ENCODE measurements at places on chromosomes 12 and 14.
A peak's percentile ranks its signal among the peaks of the same experiment; 100 is the strongest.

GRCh38 chr12:115895247-115895646 lies 382.2 kb downstream of the MED13L start:
- DNase-seq: no peak

DNA sequence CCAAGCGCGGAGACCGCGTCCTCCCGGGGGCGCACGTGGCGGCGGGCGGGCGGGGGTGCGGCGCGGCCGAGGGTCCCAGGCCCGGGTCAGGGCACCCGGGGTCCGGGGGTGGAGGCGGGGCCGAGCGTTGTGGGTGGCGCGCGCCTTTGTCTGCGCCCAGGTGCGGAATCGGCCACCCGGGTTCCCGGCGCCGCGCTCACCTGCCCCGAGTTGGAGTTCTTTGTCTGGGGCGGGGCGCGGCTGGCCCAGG lies 50.1 kb downstream of the LRCOL1 start:
- DNase-seq: peak; percentile 29

DNA sequence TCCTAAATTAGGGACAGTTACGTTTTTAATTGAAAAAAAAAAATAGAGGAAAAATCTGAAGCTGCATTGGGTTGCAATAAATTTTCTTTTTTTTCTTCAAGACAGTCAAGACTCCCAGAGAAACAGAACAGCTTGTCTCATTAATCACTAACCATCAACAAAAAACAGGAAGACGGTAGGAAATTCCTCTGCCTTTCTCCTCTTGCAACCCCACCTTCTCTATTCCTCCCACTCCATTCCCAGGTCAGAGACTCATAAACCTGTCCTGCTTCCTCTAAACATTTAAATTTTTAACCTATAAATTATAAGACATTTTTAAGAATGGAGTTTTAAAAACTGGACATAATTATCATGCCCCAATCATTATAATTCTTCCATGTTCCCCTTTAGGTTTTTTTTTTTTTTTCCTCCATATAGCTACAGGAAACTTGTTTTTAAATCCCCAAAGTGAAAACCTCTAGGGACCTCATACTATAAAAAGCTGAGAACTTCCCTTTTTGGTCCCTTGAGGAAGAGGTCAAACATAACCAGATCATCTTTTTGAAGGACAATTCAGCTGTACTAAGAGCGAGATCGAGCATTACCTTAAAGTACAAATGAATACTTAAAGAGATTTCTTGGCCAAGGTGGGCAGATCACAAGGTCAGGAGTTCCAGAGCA lies 36.0 kb downstream of the CPM start:
- no peak for DNase-seq

GRCh38 chr14:103806805-103807204 lies 40.6 kb downstream of the PPP1R13B start:
- no peak for DNase-seq

- no peak for DNase-seq
Observed at GRCh38 chr12:107236824-107237511, 143.6 kb upstream of the CRY1 start.

GRCh38 chr14:23095196-23096108 lies at the start of gene C14orf119:
Gene C14orf119 (plus strand): TSS chr14:23095505. CDS start chr14:23097659, 2,154 bp downstream.
- DNase-seq: peak; percentile 99

DNA sequence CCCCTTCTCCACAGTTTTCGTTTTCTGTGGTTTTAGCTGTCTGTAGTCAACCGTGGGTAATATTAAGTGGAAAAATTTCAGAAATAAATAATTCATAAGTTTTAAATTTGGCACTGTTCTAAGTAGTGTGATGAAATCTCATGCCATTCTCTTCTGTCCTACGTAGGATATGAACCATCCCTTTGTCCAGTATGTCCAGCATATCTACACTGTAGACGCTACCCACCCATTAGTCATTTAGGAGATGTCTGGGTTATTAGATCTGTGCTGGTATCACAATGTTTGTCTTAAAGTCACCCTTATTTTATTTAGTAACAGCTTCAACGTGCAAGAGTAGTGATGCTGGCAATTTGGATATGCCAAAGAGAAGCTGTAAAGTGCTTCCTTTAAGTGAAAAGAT lies 44.7 kb downstream of the ATF7IP start:
- no peak for DNase-seq

GRCh38 chr12:120821878-120822277 lies 82.3 kb downstream of the SPPL3 start:
- DNase-seq: no peak

DNA sequence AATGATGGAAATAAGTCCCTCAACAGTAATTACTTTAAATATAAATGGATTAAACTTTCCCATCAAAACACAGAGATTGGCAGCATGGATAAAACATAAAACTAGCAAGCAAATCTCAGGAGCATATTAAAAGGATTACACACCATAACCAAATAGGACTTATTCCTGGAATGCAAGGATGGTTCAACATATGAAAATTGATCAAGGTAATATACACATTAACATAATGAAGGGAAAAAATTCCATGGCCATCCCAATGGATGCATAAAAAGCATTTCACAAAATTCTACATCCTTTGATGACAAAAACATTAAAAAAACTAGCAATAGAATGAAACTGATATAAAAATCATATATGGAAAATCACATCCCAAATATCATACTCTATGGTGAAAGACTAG lies 13.6 kb downstream of the CACNA2D4 start:
- DNase-seq: no peak

DNA sequence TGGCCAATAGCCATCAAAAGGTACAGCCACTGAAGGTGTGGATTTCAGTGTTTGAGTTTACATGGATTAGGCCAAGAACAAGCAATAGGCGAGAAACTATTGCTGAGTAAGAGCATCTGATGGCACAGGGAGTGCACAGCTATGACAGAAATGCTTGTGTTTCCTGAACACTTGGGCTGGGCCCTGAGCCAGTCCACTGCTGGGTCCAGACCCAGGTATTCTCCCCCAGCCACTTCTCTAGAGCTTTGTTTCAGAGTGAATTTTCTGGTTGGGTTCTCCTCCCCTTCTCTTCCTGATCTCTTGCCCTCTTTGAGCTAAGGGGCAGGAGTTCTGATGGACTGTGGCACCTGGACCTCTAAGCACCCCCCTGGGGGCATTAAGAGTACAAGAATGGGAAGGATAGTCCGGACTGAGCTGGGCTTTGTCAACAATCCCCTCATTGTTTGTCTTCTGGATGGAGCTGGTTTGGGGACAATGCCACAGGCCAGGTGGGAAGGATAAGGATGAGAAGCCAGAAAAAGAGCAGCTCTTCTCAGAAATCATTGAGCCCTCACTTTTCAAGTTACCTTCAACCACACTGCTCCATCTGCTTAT lies 8.3 kb downstream of the HOXC5 start:
- DNase-seq: no peak

GRCh38 chr12:105200385-105200784 lies 35.6 kb downstream of the APPL2 start:
- no peak for DNase-seq

DNA sequence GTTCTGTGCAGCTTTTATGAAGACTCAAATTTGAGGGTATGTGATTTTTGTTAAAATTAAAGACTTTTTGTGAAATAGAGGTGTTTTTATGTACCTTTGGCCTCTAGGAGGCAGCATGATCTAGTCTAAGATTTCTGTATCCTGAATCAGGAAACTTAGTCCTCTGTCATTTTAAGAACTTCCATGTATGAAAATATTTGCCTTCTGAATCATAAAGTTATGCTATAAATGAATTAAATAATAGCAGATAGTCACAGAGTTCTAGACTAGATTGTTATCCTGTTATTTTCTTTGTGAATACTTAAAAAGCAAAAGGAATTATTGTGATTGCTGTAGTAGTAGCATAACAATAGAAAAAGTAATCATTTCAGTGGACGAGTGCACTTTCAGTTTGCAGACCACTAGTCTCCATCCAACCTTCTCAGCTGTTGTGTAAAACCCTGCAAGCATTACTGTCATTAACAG lies 56.3 kb downstream of the FGD4 start:
- no peak for DNase-seq

- no peak for DNase-seq
Observed at GRCh38 chr12:42766026-42766425, 176.5 kb upstream of the PRICKLE1 start.

GRCh38 chr14:91231446-91231845 lies 13.1 kb downstream of the GPR68 start:
- DNase-seq: no peak

- no peak for DNase-seq
Observed at GRCh38 chr14:31138301-31138700, 69.3 kb downstream of the HECTD1 start.

GRCh38 chr14:69615121-69615495 lies 3.7 kb downstream of the SUSD6 start:
- no peak for DNase-seq

- no peak for DNase-seq
Observed at GRCh38 chr14:28102001-28102400, 664.6 kb upstream of the FOXG1 start.

GRCh38 chr12:110046451-110047187 lies 1.7 kb downstream of the C12orf76 start:
- DNase-seq: no peak

DNA sequence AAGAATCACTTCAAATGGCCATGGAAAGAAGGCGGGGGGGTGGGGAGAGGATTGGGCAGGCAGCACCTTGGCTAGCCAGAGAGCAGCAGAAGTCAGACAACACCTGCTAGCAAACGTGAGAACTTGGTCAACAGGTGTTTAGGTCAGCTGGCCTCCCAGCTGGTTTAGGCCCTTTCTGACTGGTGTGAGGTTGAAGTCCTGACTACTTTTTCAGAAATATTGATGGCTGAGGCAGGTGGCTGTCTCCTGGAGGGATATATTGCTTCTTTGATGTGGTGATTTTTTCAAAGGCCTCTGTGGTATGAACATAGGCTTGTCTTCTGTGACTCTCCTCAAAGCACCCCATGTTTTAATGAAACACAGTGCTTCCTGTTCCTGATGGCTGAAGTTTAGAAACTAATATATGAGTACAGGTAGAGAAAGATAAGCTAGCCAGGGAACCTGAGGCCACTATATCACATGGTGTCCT lies 238.2 kb upstream of the SSTR1 start:
- no peak for DNase-seq

DNA sequence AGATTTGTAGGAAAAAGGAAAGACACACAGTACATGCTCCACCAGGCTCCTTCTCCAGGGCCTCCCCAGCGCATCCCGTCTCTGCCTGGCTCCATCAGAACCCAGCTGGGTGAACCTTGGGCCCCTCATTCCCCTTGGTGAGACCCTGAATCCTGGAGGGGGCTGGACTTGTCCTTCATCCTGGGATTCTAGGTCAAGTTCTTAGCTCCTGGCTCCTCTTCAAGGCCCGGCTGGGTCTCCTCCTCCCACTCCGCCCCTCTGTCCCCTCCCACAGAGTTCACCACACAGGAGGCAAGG lies 49.2 kb downstream of the PSMA6 start:
- DNase-seq: no peak

- no peak for DNase-seq
Observed at GRCh38 chr14:103820908-103821307, 26.5 kb downstream of the PPP1R13B start.

DNA sequence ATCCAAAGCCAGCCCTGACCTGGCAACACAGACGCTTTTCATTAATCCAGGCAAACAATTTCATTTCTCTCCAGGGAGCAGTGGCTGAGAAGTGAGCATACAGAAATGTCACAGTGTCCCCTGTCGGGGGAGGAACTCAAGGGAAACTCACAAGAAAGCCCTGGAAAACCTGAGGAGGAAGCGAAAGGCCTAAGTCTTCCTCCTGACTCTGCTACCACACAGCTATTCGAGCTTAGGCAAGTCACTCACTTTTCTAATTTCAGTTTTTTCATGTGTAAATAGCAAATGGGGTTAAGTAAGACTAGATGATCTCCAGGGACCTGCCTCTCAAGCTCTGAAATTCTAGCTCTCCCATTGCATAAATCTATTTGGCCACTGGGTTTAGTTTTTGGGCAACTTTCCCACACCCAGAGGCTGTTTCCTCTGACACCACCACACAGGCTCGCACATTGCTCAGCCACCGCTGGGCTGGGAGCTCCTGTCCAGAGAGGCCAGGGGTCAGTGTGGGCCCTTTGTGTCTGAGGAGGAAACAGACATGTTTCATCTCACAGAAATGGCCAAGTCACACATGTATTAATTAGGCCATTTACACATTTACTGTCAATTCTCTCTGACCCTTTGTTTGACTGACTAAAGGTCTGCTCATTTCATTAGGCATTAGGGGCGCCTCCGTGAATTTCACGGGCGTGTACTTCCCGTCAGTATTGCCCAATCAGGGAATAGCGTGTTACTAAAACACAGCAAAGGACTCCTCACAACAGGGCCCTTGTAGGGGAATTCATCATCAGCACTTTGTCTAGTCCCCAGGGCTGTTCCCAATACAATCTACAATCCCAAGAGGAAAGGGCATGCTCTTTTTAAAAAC lies 9.8 kb upstream of the PNMA1 start:
- no peak for DNase-seq

DNA sequence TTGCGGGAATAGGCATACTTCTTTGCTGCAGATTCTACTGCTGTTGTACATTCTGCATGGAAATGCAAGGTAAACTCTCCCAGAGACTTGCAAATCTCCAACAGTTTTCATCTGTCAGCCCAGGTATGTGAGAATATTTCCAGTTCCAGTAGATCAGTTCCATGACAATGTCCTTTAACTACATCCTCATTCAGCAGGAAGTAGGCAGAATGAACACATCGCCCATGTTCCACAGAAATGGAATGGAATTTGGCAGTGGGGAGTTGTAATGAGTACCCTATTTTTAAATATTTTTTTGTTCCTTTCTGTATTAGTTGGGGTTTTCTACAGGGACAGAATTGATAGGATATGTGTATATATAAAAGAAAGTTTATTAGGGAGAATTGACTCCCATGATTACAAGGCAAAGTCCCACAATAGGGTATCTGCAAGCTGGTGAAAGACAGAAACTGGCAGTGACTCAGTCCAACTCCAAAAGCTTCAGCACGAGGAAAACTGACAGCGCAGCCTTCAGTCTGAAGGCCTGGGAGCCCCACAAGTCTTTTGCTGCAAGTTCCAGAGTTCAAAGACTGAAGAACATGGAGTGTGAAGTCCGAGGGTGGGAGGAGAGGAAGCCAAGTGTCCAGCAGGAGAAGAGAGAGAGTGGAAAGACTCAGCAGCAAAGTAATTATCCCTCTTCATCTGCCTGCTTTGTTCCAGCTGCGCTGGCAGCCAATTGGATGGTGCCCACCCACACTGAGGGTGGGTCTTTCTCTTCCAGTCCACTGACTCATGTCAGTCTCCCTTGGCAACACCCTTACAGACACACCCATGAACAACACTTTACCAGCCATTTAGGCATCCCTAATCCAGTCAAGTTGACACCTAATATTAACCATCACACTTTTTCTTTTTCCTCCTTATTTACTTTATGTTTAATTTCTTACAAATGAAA lies 110.4 kb upstream of the SCAF11 start:
- DNase-seq: no peak

DNA sequence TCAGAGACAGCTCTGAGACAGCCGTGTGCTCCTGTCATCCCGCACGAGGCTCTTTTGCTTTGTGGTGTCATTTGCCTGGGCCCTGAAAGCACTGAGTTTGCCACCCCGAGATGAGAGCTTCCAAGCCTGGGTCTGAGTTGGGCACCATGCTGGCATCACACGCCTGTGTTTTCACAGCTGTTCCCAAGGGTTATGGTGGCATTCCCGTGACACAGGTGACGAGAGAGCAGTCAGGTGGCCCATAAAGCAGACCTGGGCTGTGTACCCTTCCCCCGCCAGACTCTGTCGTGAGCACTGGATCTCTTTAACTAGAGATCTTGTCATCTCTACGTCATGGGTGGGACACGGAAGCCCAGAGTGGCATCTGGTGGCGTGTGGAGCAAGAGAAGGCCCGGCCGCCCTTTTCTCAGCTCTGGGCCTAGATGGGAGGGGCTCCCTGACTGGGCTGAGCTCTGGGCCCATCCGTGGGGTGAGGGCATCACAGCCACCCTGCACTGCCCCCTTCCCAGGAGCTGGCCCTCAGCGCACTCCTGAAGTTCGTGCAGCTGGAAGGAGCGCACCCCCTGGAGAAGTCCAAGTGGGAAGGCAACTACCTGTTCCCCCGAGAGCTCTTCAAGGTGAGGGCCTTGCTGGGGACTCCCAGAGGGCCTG lies 2.6 kb downstream of the NOC4L start:
- no peak for DNase-seq

Measured in activated naive CD4-positive, alpha-beta T cell treated with Interleukin-2 at 50 U/mL for 16 hours (primary cell).